ENCODE measurements at places on chromosomes 7 and 10.

DNA sequence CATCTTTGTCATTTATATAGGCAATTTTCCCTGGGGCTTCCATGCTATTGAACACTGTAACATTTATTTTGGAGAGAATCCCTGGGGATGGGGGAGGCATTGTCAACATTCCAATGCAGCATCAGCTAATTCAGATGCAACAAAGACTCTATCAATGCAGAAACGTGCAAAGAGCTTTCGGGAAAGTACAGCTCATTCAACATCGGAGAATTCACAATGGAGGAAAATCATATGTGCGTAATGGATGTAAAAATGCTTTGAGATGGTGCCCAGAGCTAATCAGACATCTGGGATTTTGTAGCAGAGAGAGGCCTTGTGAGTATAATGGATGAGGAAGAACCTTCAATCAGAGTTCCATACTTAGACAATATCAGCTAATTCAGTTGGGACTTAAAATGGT lies 28.3 kb upstream of the FIS1 start:
- no peak for DNase-seq

DNA sequence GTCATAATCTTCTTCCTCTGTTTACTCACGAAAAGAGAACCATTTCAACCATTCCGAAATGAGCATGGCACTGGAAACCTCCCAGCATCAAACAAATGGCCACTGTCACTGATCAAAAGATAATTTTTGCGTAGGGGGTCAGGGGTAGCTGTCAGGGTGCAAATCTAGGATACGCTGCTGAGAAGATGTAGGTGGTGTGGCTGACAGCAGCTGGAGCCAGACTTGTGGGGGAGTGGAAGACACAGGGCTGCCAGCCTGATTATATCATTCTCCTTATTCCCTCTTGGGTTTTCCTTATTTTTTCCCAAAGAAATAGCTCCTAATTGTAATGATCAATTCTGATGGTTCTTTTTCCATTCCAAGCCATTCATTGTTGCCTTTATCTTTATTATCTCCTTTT lies 266.1 kb downstream of the SORCS1 start:
- DNase-seq = no peak

- DNase-seq = no peak
Observed at GRCh38 chr10:59750155-59750945, 2.9 kb downstream of the MRLN start.

DNA sequence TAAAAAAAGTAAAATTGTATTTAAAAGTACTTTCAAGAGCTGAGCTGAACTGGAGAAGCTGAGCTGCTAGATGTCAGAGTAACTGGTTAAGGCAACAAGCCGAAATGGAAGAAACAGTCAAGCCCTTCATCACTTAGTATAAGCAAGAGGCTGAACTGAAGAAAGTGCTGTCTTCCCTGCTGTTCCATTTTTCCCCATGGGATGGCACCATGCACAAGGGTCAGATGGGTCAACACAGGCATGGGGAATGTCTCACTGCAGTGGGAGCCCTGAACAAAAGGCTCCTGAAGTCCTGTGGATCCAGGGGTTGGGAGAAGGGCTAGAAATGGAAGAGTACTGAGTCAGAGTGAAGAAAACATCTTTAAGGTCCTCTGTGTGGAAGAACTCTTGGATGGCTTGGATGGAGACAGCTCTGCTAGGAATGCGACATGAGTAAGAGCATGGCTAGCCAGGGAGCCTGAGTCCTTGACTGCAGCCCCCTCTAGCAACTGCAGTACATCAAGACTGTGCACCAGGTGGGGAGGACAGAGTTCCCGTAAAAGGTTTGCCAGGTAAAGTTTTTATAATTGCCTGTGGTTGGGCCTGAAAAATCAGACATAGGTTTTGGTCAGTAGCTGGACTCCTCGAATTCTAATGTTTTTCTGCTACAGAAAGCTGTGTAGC lies 348.3 kb downstream of the GPR158 start:
- no peak for DNase-seq

DNA sequence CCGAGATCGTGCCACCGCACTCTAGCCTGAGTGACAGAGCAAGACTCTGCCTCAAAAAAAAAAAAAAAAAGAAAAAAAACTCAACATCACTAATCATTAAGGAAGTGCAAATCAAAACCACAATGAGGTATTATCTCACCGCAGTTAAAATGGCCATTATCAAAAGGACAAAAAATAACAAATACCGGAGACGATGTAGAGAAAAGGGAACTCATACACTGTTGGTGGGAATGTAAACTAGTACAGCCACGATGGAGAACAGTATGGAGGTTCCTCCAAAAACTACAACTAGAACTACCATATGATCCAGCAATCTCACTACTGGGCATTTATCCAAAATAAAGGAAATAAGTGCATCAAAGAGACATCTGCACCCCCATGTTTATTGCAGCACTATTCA lies 24.3 kb downstream of the GRK5 start:
- DNase-seq = no peak

DNA sequence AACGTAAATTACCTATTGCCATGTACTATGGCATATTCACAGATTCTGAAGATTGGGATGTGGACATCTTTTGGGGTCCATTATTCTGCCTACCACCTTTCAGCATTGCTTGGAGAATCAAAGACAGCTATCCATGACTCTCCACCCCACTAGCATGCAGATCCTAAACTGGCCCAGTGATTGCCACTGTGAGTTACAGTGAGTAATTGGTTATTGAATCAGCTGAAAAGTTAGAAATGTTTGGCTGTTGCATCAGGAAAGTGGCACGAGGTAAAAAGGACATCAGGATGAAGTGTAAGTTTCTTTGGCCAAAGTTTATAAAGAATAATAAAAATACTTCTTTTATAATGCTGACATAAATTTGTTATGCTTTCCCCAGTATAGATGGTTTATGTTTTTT lies 148.2 kb upstream of the ETV1 start:
- peak; percentile 21 for DNase-seq

DNA sequence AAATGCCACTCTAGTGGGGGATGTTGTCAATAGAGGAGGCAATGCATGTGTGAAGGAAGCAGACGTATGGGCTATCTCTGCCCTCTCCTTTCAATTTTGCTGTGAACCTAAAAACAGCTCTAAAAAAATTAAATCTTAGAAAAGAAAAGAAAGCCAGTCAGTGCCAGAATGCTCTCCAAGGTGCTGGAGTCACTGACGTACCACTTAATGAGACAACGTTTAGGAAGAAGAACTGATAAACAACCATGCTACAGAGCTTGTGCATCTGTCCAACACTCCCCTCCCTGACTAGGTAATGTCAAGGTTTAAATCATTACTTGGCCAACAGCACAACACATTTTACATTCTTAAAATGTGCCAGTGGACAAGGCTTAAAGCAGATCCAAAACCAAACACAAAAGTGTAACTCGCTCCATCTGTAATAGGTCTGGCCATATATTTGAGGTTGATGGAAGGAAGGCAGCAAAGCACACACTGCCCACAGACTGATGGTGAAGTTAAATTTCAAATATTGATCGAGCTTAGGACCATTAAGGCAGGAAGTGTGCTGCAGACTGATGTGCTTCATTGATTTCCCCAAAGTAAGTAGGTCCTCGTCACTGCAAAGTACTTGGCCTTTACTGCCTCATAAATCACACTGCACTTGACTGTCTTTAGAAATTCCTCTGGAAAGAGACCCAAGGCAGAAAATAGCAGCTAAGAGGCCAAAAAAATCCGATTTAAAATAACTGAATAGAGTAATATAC lies 15.5 kb downstream of the ARMH3 start:
- DNase-seq = peak; percentile 20

DNA sequence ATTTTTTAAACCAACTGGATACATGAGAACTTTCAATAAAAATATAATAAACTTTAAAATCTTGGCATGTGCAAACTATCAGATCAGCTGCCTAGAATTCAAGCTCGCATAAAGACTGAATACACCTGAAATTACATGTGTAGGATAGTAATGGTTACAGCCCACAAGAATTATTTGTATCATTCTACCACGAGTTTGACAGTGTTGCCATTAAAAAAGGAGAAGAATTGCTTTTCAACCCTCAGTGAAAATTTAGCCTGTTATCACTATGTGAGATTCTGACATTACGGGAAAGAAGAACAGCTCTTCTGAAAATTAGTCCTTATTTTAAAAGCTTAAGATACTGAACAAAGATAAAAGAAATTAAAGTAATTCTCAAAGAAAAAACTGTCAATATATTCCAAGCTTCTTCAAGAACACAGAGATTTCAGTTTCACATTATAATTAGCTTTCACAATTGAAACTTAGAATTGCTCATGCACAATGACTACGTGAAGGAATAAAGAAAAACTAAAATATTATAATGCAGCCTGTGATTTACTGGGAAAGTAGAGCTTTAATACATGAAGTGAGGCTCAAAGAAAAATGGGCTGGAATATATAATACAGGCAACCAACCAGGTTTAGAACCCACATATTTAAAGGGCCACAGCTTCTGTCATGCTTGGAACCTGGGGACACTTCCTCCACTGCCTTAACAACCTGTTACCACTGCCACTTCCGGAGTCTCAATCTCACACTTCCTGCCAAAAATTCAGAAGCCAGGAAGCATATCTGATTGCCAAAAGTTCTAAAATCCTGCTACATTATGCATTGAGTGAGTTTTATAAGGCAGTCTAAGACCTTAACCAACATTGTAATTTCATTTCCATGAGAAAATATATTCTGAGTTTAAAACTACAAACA lies 23.2 kb downstream of the TPK1 start:
- no peak for DNase-seq

Data from GM23248 (cell line).